Omental fat pad (tissue), 4 donors: ENCODE measurements at places on chromosomes 7 and 10. TPM values are rescaled to one million over a fixed set of nuclear protein-coding genes. Genes with fewer than 3 reads are reported as not detected.

Gene C10orf62
- 0.88 TPM for total RNA-seq

Gene CLCN1
- 0.24 TPM for total RNA-seq

Gene TMEM236
- 4.1 TPM for total RNA-seq

Gene CRYGN
- 1.0 TPM for total RNA-seq

Gene ADARB2
- total RNA-seq, result 0.19 TPM
